T-helper 22 cell (primary cell): ENCODE measurements at places on chromosomes 4 and X.

DNA sequence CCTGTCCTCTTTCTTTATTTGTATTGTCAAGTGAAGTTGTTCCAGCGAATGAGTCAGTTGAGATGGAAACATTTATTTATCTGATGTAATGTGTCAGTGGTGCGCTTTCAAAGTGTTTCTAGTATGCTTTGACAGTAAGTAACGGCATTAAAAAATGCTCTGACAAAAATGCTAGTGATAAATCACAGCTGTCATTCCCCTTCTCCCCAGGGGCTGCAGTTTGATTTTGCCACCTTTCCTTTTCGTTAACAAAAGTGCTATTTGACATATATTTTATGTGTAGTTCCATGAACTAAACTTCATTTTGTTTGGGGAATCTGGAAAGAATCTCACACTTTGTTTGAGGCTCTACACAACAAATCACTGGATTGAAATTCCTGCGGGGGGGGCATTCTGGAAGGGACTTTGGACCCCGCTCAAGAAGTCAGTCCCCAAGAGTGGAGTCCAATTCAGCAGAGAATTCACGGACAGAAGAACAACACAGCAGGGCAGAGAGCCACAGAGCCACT lies 7.6 kb upstream of the TBC1D19 start:
- DNase-seq, result no peak

DNA sequence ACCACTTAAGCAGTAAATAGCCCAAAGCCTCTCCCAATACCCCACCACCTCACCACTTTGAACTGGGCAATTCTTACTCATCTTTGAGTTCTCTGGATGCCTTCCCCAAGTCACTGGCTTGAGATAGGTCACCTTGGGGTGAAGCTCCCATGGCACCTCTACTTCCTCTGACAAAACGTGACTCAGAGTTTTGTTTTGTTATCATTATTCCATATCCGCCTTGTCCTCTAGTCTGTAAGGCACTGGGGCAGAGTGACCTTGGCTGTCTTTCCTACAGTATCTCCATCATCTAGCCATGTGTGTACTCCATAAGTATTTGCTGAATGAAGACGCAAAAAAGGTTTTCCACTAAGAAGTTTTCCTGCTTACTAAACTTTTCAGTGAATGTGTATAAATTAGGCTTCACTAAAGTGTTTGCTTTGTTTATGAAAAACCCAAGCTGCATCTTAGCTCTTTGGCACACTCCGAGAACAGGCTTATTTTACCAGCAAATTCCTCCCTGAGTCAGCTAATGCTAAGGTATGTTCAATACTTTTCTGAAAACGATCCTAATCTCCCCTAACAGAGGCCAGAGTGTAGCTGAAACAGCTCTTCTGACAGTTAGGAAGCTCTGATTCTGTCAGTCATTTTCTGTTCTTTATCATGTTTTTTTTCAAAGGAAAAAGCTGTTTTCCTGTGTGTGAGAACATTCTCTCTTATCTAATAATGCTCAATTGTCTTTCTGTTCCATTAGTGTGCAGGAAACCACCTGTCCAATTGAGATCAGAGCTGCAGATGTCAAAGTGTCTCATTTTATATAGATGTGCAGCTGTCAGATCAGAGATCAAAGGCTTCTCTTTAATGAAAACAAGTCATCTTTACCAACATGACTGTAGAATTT lies 30.2 kb upstream of the TSPAN5 start:
- DNase-seq, result peak; percentile 4

GRCh38 chr4:177405508-177405907 lies 36.7 kb downstream of the AGA start:
- no peak for DNase-seq

DNA sequence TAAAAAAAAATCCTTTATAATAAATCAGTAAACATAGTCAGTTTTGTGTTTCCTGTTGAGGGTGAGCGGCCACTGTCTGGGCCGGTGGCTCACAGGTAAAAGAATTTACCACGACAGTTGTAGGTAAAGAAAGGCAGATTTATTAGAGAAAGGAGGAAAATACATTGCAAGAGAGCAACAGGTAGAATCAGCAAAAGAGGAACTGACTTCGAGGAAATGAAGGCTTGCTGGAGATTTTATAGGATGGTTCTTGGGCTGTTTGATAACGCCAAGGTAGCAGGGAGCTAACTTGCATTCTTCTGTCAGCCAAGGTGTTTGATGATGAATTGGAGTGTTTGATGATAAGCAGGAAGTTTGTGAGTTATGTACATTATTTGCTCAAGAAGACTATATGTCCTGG lies 2.8 kb downstream of the ZNF157 start:
- DNase-seq, result no peak

DNA sequence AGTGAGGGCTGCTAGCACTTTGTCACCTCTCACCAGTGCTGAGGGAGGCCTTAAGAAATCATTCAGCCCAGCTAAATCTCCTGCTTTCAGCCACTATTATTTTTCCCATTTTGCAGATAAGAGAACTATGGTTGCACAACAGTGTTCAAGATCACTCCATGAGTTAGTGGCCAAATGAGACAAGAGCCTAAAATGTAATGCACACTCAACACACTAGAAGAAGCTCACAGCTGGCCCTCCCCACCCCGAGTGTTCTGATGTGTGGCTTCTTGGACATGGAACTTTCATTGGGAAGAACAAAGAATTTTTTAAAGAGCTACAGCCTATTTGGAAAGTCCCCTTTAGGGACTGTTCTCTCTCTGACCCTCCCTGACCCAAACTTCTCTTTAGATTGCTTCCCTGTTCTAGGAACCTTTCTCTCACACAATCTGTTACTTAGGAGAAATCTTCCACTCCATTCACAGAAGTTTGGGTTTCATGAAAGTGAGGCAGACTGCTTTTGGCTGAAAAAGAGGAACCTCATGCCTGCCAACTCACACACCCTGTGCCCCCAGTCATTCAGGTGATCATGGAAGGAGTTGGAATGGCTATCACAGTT lies 44.0 kb upstream of the CT47C1 start:
- DNase-seq, result no peak

DNA sequence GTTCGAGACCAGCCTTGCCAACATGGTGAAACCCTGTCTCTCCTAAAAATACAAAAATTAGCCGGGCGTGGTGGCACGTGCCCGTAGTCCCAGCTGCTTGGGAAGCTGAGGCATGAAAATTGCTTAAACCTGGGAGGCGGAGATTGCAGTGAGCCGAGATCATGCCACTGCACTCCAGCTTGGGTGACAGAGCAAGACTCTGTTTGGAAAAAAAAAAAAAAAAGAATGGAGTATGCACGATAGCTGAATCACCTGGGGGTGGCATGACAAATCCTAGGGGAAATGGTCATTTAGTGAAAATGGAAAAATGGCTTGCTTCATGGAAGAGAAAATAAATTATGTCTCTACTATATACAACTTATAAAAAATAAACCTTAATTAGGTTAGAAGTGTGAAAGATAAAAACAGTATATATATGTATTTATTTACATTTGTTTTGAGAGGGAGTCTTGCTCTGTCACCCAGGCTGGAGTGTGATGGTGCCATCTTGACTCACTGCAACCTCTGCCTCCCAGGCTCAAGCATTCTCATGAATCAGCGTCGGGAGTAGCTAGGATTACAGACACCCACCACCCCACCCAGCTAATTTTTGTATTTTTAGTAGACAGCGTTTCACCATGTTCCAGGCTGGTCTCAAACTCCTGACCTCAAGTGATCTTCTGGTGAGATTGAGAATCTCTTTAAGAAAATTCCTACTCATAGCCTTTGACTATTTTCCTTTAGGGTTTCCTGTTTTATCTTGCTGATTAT lies 19.3 kb upstream of the ING2 start:
- DNase-seq, result no peak

DNA sequence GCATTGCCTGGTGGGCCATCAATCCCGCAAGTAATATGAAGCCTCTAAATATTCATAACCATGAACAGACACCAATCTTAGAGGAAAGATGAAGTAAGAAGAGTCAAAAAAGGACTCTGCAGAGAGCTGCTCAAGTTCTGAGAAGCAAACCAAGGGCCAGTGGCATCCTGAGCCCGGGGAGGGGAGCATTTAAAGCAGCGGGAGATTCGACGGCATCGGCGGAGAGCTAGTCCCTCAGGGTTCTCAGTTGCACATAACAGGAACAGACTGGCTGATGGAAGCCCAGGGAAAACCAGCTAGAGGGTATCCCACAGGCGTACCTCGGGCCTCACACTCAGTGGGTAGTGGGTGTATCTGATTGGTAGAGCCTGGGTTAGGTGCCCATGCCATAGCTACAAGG lies 4.9 kb upstream of the PNMA6E start:
- no peak for DNase-seq

- no peak for DNase-seq
Observed at GRCh38 chr4:18508786-18509185, 487.2 kb upstream of the LCORL start.

GRCh38 chr4:182267048-182267447 lies 23.8 kb downstream of the TENM3 start:
- no peak for DNase-seq

GRCh38 chr4:154562697-154563254 lies at the start of gene FGB:
Gene FGB (plus strand): TSS chr4:154563011. CDS start chr4:154563019, 8 bp downstream.
- DNase-seq, result no peak

GRCh38 chr4:8312069-8312445 lies 42.5 kb downstream of the HTRA3 start:
- no peak for DNase-seq

- no peak for DNase-seq
Observed at GRCh38 chr4:13905543-13905942, 278.0 kb upstream of the BOD1L1 start.

- no peak for DNase-seq
Observed at GRCh38 chr4:11429699-11430045, 978 bp upstream of the HS3ST1 start.

DNA sequence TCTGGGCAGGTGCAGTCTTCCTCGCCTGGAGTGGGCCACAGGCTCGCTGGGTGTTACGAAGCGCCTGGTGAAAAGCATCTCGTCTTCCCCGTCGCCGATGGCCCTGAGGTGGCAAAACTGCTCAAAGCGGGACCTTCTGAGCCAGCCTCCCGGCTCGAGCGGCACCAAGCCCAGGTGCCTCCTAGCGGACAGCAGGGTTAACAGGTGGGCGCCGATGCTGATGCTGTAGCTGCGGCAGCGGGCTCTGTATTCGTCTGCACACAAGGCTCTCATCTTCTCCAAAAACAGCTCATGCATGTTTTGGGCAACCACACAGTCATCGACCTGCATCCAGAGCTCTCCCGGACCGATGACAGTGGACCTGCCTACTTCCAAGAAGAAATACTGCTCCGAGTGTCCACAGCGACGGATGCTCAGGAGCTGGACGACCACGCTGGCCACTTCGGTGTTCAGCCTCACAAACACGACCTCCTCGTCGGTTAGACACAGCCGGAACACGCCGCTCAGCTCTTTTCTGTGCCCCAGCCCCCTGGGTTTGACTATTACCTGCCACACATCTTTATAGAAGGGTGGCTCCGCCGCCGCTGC lies 1.2 kb downstream of the IRS4 start:
- DNase-seq, result no peak

- DNase-seq, result no peak
Observed at GRCh38 chr4:41839916-41840854, 91.7 kb upstream of the PHOX2B start.

GRCh38 chrX:17788439-17788838 lies 51.1 kb downstream of the SCML1 start:
- no peak for DNase-seq

GRCh38 chr4:184473499-184474262 lies 669 bp downstream of the IRF2 start:
- DNase-seq, result peak; percentile 24

- no peak for DNase-seq
Observed at GRCh38 chr4:99763635-99764101, 53.0 kb upstream of the DAPP1 start.

GRCh38 chrX:121975671-121976070 lies 928.3 kb downstream of the GLUD2 start:
- no peak for DNase-seq

GRCh38 chrX:15173411-15173810 lies 96.5 kb downstream of the ASB9 start:
- DNase-seq, result no peak

DNA sequence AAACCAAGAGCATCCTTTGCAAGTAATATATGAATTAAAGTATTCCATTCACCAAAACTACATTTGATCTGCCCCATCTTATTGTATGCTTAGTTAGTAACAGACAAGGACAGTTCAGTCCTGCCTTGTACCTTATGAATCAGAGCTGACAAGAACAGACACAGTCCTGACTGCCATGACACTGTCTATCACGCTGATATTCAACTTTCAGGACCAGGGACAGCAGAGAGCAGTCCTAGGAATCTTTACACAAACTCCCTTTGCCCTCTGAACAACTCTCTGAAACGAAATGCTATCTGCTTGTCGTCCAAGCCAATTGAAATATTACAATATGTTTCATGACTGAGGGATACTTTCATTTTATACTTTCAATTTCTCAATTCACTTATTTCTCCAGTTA lies 268.6 kb upstream of the VCX start:
- DNase-seq, result no peak

DNA sequence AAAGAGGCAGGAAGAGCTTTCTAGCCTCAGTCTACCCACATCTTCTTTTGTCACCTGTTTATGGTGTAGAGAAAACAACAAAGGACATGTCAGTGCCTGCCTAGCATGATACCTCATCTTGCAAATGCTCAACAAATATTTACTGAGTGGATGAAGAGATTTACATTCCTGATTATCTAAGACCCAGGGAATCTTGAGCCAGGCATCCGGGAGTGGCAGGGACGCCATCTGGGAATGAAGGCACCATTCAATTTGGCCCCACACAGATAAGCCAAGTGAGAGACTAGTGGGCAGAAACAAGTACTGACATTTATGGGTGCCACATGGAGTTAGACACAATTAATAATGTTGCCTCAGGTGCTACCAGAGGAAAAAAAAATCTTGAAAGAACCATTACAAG lies 36.8 kb upstream of the CASK start:
- DNase-seq, result no peak

- peak; percentile 32 for DNase-seq
Observed at GRCh38 chrX:119757979-119758730, at the start of gene SOWAHD. Gene SOWAHD (plus strand): TSS chrX:119758588. CDS start chrX:119758668, 80 bp downstream.

GRCh38 chr4:128711361-128711760 lies 98.1 kb upstream of the JADE1 start:
- DNase-seq, result no peak

GRCh38 chr4:118141240-118141639 lies 107.0 kb downstream of the NDST3 start:
- DNase-seq, result no peak

GRCh38 chr4:42732776-42733175 lies 75.9 kb upstream of the ATP8A1 start:
- no peak for DNase-seq

DNA sequence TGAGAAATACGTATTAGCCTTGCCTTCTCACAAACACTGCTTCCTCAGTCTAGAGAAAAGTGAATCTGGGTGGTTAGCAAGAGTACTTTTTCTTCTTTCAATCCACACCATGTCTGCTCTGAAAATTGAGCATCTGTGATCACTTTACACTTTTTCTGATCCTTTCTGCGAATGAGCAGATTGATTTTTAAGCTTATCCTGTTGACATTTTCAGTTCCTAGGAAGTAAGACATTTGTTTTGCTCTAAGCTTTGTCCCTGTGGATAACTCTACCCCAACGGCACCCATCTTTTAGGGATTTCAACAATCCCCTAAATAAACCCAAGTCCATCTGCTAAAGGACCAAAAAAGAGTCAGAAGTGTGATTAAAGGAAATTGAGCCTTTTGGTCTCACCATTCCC lies 487.5 kb downstream of the IQCM start:
- no peak for DNase-seq

- no peak for DNase-seq
Observed at GRCh38 chr4:40995850-40996249, 218.5 kb downstream of the APBB2 start.
